ENCODE measurements at places on chromosomes 6 and 20. TPM values are rescaled to one million over a fixed set of nuclear protein-coding genes. Genes with fewer than 3 reads are reported as not detected.

- DNase-seq = peak; percentile 37
These were observed 531.9 kb upstream of the MAN1A1 start for GRCh38 chr6:119881416-119881815.

DNA sequence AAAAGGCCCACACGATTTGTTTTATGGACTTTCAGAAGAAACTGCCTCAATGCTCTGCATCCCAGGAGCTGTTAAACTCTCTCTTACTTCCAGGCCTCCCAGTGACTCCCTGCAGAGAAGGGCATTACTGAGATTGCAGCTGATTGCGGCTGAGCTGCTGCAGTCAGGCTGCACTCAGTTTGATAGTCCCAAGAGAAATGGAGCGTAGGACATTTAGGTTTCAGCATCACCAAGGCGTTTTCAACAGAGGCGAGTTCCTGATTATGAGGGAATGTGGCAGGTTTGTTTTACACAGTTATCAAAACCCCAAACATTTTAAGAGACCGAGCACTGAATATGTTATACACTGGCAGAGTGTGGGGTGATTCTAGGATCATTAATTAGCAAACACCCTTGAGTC lies 145.6 kb downstream of the TBX18 start:
- no peak for DNase-seq

GRCh38 chr6:1390133-1390945 lies 963 bp downstream of the FOXF2 start:
- DNase-seq = no peak

DNA sequence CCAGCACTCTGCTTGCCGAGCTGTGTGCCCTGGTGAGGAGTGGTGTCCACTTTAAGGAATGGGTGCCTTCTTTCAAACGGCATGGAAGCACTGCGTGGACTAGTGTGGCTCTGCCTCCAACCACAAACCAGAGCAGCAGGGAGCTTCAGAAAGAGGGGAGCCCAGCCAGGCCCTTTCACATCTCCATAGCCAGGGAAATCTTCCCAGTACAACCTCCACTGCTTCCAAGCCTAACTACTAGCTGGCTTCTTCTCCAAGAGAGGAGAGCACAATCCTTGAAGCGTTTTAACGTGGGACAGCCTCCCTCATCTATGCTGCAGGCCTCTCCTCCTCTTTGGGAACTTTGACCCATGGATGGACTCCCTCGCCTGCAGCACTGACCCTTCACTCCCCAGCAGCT lies 26.7 kb downstream of the TNXB start:
- no peak for DNase-seq

- DNase-seq = no peak
These were observed 126.4 kb downstream of the CEP57L1 start for GRCh38 chr6:109221543-109222195.

DNA sequence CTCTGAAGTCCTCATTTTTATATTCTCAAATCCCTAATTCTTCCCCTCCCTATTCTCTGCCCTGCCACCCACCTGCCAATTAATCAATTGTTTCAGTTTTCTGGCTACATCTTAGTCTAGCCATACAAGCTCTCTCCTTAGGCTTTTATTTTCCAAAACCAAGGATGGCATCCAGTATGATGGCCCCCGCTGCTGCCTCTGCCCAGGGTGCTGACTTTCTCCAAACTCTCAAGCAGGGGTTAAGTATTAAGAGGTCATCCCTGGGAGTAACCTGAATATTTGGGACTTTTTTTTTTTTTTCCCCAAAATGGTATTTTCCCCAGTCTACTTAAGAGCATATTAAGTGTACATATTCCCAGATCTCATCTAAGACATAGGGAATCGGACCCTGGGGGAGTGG lies 183.8 kb downstream of the DHX35 start:
- no peak for DNase-seq

DNA sequence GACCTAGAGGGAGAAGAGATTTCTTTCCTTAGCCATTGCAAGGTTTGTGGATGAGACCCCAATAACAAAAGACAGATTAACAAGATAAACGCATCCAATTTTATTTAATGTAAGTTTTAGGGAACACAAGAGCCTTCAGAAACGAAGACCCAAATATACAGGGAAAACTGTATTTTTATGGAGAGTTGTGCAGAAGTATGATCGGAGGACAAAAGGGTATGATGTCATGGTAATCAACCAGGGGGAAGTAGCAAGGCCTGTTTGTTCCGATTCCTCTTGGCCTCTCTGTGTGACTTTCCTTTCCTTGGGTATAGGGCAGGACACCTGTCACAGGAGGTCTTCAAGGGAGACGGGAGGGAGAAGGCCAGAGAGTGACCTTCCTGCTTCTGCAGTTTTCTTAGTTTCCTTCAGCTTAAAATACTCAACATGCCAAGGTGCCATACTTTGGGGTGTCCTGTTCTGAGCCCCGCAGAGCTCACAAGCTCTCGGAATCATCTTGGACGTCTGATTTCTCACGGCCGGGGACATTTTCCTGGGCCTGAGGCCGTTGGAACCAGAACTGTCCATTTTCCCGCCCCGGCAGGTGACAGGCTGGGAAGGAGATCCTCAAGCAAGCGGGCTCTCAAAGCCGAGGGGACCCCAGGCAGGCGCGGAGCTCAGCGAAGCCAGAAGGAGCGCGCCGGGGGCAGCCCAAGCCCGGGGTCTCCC lies 21.7 kb downstream of the TMC2 start:
- peak; percentile 22 for DNase-seq

GRCh38 chr20:52746190-52746589 lies 226.0 kb upstream of the TSHZ2 start:
- no peak for DNase-seq

GRCh38 chr20:4041748-4042411 lies 26.5 kb upstream of the RNF24 start:
- DNase-seq = no peak

- DNase-seq = no peak
These were observed 32.5 kb downstream of the CTNNBL1 start for GRCh38 chr20:37726321-37726720.

- DNase-seq = no peak
These were observed 203.3 kb upstream of the CST7 start for GRCh38 chr20:24745617-24746350.

DNA sequence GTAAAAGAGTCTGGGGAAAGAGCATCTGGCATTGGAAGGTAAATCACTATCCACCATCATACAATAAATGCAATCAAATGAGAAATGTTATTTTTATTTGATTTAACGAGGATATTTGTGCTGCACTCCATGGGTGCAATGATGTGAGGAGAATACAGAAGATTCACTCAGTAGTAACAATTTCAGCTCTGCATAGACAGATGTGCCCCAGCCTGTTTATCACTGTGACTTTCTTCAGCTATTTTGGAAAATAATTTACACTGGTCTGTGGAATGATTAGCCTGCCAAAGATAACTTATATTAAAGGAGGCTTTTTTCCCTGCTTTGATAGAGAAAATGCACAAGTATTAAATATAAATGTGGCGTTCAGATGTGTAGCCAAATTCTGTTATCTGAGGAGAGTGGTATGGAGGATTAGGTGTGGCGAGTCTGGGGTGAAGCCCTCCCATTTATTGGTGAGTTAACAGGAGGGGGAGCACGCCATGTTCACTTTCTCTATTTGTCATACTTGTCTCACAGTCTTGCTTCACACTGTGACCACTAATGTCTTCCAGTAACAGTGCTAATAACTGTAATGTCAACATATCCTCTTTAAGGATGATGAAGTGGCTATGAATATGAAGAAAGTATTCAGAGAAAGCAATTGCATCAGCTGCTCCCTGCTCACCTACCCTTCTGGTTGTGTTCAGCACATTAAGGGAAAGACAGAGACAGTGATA lies 645.6 kb downstream of the MMUT start:
- DNase-seq = no peak

- no peak for DNase-seq
These were observed 658.9 kb upstream of the NOX3 start for GRCh38 chr6:156114541-156114940.

- no peak for DNase-seq
These were observed 175.8 kb downstream of the TBC1D32 start for GRCh38 chr6:121158438-121158837.

DNA sequence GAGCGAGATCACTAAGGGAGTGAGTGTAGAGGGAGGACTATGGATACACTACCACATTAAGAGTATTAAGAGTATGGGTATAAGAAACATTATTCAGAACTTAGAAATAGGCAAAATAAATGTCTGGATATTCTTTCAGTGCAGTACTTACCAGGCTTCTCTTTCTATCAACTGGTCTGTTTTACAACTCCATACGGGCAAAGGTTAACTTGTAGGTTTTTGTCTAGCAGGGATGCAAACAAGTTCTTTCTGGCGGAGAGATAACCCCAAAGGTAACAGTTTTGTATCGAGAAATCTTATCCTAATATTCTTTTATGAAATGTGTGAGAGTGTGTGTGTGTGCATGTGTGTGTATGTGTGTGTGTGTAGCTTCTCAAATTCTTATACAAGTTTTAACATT lies 186.2 kb downstream of the ARHGAP18 start:
- DNase-seq = no peak

GRCh38 chr6:159788753-159789376 lies 537 bp downstream of the TCP1 start:
- DNase-seq = no peak

GRCh38 chr6:14232889-14233288 lies 115.3 kb downstream of the CD83 start:
- no peak for DNase-seq

DNA sequence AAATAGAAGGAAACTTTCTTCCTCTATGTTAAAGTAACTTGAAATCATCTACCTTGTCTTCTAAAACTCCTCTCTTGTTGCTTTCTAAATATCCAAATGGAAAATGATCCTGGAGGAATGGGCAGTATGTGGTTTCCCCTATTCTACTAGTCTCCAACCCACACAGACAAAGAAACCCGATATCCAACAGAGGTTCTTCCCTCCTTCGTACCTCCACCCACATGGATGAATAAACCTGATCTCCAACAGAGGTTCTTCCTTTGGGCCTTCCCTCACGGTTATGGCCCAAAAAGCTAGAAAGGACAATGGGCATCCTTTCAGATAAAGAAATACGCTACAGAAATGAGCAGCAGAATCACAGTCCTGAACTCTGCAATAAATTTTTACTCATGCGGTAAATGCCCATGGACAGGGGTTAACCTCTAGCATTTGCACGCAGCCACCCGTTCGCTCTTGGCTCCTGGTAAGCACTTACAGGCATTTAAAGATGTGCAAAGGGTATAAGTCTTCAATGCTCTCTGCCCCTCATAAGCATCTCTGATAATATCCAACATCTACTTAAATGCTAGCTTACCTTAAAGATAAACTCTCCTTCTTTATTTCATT lies 130.9 kb downstream of the GMPR start:
- DNase-seq = no peak

DNA sequence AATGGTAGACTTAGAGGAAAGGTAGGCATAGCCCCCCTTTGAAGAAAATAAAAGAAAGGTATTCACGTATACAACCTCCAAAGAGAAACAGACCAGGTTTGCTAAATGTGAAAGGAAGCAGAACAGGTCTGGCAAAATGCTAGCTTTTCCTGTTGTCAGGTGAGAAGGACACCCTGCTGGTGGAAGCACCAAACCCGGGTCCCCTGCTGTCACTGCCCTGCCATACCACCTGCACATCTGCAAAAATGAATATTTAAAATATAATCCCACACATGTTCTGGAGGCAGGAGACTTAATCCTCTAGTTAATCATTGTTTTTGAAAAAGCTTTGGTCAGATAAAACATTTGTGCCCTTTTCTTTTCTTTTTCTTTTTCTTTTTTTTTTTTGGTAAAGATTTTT lies 48.9 kb upstream of the OLIG3 start:
- DNase-seq = no peak

DNA sequence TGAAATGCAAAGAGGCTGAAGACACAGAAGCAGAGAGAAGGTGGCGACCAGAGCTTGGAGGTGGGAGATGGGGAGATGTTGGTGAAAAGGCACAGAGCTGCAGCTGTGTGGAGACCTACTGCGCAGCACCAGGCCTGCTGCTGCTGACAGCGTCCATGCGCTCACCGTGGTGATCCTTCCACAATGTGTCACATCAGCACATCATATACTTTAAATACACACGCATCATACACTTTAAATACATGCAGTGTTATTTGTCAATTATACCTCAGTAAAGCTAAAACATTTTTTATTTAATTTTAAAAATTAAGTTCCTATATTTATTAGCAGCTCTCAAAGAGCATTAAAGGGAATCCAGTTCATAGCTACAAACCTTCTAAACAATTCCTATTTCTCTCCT lies 200.9 kb downstream of the TTLL2 start:
- no peak for DNase-seq

DNA sequence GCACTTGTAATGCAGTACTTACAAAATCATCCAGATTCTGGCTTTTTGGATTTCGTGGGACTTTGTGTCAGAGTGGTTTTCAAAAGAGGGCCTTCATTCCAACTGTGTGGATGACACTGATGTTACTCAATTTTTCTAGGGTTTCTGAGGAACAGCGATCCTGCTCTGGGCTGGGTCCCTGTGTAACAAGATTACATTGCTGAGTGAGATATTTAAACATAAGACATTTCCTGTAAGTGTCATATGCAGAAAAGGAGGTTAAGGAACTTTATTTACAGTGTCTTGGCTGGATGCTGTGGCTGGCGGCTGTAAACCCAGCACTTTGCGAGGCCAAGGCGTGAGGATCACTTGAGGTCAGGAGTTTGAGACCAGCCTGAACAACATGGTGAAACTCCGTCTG lies 6.7 kb downstream of the ZFAND3 start:
- DNase-seq = no peak

DNA sequence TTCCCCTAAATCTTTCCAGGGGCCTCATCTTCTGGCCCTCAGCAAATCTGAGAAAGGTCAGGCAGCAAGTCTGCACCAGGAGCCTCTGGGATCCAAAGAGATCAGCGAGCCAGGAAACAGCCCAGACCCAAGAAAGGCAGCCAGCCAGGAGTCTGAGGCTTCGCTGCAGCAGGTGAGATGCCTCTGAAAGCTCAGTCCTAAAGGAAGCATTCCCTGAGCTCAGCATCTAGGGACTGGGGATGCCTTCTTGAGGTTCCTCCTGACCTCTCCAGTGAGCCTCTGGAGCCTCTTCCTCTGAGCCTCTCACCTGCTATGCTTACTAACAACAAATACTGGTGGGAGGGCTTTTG lies 118.8 kb upstream of the MAFB start:
- DNase-seq = no peak

- DNase-seq = no peak
These were observed 25.8 kb upstream of the ADGRF5 start for GRCh38 chr6:46947497-46947896.

DNA sequence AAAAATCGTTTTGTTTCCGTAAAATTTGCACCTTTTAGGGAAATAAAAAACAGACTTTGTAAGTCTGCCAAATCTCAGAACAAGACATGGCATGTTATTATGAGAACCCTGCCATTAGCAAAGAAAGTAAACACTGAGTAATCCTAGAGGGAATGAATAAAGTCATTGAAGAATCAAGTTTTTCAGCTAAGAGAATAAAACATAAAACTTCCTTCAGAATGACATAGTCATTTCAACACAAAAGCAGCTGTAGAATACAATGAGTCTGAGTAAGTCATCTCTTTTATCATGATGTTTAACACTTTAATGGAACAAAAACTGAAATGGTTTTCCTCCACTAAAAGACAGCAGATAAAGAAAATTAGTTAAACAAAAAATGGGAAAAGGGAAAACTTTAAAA lies 10.3 kb upstream of the DST start:
- no peak for DNase-seq

- DNase-seq = no peak
These were observed 38.1 kb upstream of the CD83 start for GRCh38 chr6:14079433-14079832.

Gene SIGLEC1
- total RNA-seq = 0.82 TPM

Gene LCA5
- total RNA-seq = 14.3 TPM

Gene GSTA2
- total RNA-seq = not detected

Gene PDE10A
- total RNA-seq = 41.5 TPM

Gene GMEB2
- 7.3 TPM for total RNA-seq

Gene EXOC2
- 44.4 TPM for total RNA-seq

Gene RNF114
- total RNA-seq = 49.5 TPM

Gene PRDM13
- total RNA-seq = 4.7 TPM

Gene KDM1B
- total RNA-seq = 35.3 TPM

Gene ANKRD6
- 44.1 TPM for total RNA-seq

Gene BPIFB2
- not detected for total RNA-seq
